Foreskin keratinocyte (primary cell): ENCODE measurements at places on chromosomes 13 and 19.

DNA sequence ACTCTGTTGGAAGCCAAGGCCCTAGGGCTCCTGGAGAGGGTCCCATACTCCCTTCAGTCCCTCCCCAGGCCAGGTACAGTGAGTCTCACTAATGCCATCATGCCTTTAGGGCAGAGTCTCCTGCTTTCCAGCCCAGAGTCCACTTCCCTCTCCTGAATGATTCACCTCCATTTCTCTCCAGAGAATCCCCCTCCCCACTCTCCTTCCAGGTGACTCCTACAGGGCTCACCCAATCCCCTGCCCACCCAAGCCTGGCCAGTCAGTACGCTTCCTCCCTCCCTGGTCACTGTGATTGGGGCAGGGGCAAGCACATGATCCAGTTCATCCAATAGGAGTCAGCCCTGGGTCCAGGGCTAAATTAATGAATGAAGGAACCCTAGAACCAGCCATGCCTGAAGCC lies 35.0 kb upstream of the PNMA8B start:
- DNase-seq = no peak

- no peak for DNase-seq
Observed at GRCh38 chr19:15316498-15316897, 15.8 kb downstream of the BRD4 start.

GRCh38 chr13:62185631-62186255 lies 770.1 kb upstream of the PCDH20 start:
- no peak for DNase-seq

DNA sequence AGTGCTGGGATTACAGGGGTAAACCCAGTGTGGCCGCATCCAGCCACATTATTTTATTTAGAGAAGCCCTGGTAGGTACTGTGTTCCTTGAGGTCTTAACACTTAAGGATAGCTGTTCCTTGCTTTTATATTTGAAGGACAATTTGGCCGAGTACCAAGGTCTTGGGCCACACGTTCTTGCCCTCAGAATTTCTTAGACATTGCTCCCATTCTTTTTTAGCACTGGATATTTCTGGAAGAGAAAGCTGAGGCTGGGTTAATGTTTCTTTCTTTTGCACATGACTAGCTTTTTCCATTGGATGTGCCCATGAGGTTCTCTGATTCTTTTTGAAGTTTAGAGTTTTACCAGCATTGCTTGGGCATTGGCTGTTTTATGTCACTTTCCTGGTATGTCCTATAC lies 5.5 kb upstream of the RNF113B start:
- DNase-seq = no peak

DNA sequence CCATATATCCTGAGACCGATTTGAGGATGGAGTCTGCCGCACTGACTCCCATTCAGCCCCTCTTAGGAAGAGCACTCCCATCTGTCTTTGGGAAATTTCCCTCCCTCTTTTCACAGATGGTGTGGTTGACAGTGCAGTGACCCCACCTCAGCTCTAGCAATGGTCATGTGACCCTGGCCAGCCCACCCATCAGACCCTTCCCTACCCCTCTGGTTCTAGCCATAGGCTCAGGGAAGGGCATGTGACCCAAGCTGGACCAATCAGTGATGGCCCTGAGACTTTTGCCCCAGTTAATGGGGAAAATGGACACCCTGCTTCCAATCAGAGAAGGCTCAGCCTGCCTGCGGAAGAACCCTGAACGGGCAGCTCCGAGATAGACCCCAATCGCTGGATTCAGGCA lies 26.3 kb downstream of the IL12RB1 start:
- DNase-seq = no peak

GRCh38 chr13:83065108-83065507 lies 817.2 kb downstream of the SLITRK1 start:
- DNase-seq = no peak

DNA sequence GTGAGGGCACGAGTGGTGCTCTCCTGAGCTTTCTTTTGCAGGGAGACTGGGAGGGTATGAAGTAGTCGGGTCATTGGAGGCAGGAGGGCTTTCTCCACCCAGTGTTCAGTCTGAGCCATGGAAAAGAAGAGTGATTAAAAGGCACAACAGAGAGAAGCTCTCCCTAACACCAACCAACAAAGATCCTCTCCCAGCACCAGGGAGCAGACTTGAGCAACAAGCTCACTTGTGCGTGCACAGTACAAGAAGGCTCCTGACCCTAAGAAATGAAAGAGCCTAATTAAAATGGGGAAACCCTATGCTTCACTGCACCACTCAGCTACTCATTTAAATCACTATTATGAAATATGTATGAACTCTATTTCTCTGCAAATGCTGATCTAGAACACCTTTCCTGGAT lies 276.3 kb upstream of the SOX21 start:
- DNase-seq = no peak

GRCh38 chr19:10173527-10173926 lies 21.2 kb downstream of the DNMT1 start:
- peak; percentile 20 for DNase-seq

DNA sequence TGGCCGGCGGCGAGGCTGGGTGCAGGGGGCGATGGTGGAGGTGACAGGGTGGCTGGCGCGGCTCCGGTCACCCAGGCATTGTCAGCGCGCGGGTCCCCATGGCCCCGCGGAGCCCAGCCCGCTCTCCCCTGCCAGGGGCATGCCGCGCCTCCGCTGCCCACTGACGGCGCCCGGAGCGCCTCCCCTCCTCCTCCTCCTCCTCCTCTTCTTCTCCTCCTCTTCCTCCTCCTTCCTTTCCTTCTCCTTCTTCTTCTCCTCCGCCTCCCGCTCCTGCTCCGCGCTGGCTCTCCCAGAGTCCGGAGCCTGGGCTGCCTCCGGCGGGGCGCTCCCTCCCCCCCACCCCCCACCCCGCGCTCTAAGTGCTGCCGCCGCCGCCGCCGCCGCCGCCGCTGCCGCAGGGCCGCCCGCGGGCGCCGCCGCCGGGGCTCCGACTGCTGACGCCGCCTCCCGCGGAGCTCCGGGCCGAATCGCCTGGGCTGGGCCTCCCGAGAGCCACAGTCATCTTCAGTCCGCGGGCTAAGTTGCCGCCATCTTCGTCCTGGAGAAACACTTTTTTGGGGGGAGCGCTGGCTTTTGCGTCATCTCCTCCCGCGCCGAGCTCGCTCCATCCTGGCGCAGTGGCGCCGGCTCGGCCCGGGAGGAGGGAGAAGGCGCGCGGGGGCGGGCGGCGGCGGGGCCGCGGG lies 348.3 kb downstream of the LIG4 start:
- no peak for DNase-seq

- DNase-seq = no peak
Observed at GRCh38 chr13:70616847-70617246, 508.6 kb upstream of the KLHL1 start.

DNA sequence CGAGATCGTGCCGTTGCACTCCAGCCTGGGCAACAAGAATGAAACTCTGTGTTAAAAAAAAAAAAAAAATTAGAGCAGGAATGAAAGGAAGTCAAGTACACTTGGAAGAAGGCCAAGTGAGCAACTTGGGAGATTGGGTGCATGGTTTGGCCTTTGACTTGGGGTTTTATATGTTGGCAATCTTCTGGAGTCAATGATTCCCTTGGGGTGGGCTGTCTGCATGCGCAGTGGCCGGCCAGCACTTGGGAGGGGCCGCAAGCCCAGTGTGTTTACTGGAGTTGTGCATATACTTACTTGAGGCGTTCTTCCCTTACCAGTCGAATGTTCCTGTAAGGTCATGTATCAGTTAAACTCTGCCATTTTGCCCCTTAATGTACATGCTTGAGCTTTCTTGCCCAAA lies 103.9 kb downstream of the FAM216B start:
- DNase-seq = no peak
